Naive thymus-derived CD4-positive, alpha-beta T cell (primary cell): ENCODE measurements at places on chromosomes 1 and 21. TPM values are rescaled to one million over a fixed set of nuclear protein-coding genes. Genes with fewer than 3 reads are reported as not detected.

SPRR5 gene
- not detected in 2 replicates for total RNA-seq

RNU1-2 gene
- 3,877 TPM for total RNA-seq

FCRL5 gene
- total RNA-seq, result 3.8 TPM

CCNL2 gene
- total RNA-seq, result 238 TPM

TIE1 gene
- not detected for total RNA-seq

PLA2G2F gene
- not detected for total RNA-seq

RHOU gene
- 4.7 TPM for total RNA-seq

TRNP1 gene
- not detected for total RNA-seq

SLC25A24 gene
- 8.5 TPM for total RNA-seq

CA6 gene
- 0.54 TPM for total RNA-seq

SYTL1 gene
- total RNA-seq, result 172 TPM

GJA9 gene
- not detected in 2 replicates for total RNA-seq

SLAMF6 gene
- total RNA-seq, result 40.5 and 41.6 TPM in 2 replicates

FCRL4 gene
- not detected for total RNA-seq

IVL gene
- total RNA-seq, result not detected

RIPK4 gene
- total RNA-seq, result 0.30 TPM

- DNase-seq, result peak; percentile 23
- H3K4me1 ChIP-seq, result no peaks in the 10 kb centered on the region
- H3K4me3 ChIP-seq, result no peak overlapping the region
- no peak overlapping the region for H3K27ac ChIP-seq
Measured at GRCh38 chr1:119286587-119287181, 81.9 kb upstream of the HAO2 start.

DNA sequence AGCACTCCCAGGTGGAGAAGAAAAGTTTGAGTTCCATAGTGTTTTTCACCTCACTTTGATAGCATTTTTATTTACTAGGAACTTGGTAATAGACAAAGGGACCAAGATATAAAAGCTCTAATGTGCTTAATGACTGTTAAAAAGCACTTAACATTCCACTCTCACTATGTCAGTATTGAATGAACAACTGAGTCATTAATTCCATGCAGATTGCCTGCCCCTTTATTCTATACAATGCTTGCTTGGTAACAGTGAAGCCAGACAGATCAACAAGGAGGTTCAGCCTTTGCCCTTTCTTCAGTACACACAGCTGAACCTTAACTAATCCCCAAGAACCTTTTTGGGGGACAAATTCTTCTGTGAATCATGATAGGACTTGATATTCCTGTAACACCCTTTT lies 425.5 kb downstream of the NUF2 start:
- no peaks in the 10 kb centered on the region for H3K36me3 ChIP-seq
- no peak overlapping the region for H3K27ac ChIP-seq
- H3K4me1 ChIP-seq, result no peaks in the 10 kb centered on the region
- no peak for DNase-seq

DNA sequence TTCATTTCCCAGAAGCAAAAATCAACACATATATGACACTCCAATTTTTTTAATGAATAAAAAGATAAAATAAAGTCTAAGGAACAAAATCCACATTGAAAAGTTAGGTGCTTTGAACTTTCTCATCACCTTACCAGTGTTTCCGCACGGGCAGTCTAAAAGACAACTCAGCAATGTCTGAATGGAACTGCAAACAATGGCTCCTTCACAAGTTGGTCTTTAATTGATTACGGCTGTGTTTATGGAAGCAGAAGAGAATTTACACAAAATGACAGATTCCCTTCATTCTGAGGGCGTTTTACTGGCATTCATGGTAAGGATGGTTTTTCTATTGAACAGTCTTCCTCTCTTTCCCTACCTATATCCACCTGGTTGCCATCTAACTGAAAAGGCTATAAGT lies 65.0 kb upstream of the RNPC3 start:
- H3K4me3 ChIP-seq, result no peak overlapping the region
- no peak overlapping the region for H3K27ac ChIP-seq
- no peaks in the 10 kb centered on the region for H3K27me3 ChIP-seq
- H3K4me1 ChIP-seq, result no peaks in the 10 kb centered on the region
- H3K36me3 ChIP-seq, result no peaks in the 10 kb centered on the region

GRCh38 chr1:43879996-43880395 lies 53.6 kb upstream of the ARTN start:
- H3K36me3 ChIP-seq, result no peaks in the 10 kb centered on the region
- H3K4me1 ChIP-seq, result no peaks in the 10 kb centered on the region

- H3K36me3 ChIP-seq, result peaks cover 7% of the 10 kb centered on the region
- peaks cover 30% of the 10 kb centered on the region for H3K4me1 ChIP-seq
- H3K27me3 ChIP-seq, result no peaks in the 10 kb centered on the region
- no peak for DNase-seq
- peak overlapping the region; percentile 74 for H3K27ac ChIP-seq
Measured at GRCh38 chr1:226406401-226406881, 1.5 kb downstream of the PARP1 start.

- H3K4me3 ChIP-seq, result no peak overlapping the region
- no peak overlapping the region for H3K27ac ChIP-seq
- no peak for DNase-seq
- H3K4me1 ChIP-seq, result peaks cover 11% of the 10 kb centered on the region
Measured at GRCh38 chr1:32028746-32029145, 15.1 kb downstream of the KHDRBS1 start.

- peak overlapping the region; percentile 48 for H3K27ac ChIP-seq
- no peaks in the 10 kb centered on the region for H3K27me3 ChIP-seq
- no peaks in the 10 kb centered on the region for H3K36me3 ChIP-seq
- DNase-seq, result peak; percentile 89
- peak overlapping the region; percentile 88 for H3K4me3 ChIP-seq
Measured at GRCh38 chr1:167715157-167715999, 6.4 kb upstream of the MPZL1 start.

DNA sequence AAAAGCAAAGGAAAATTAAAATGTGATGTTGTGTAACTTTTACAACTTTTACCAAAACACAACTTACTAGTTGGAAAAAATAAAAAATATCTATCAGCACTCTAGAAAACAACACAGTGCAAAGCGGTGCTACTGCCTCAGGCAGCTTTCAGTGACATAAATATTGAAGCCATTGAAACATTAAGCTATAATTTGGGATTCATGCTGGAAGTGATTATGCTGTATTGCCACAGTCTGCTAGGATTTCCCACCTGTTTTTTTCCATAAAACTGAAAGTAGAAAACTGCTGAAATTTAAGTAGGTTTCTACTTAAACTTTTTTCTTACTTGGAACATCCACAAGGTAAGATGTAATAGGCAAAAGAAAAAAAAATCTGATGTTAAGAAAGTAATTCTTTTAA lies 674.4 kb downstream of the KCNT2 start:
- H3K4me3 ChIP-seq, result no peak overlapping the region
- H3K27me3 ChIP-seq, result no peaks in the 10 kb centered on the region
- H3K4me1 ChIP-seq, result no peaks in the 10 kb centered on the region
- no peaks in the 10 kb centered on the region for H3K36me3 ChIP-seq
- no peak overlapping the region for H3K27ac ChIP-seq
- DNase-seq, result no peak

GRCh38 chr1:194387531-194387930 lies 1201.1 kb upstream of the B3GALT2 start:
- no peak overlapping the region for H3K4me3 ChIP-seq
- no peak overlapping the region for H3K27ac ChIP-seq
- no peaks in the 10 kb centered on the region for H3K4me1 ChIP-seq
- no peak for DNase-seq

GRCh38 chr1:16956775-16957174 lies 23.6 kb downstream of the MFAP2 start:
- no peak for DNase-seq
- no peak overlapping the region for H3K4me3 ChIP-seq
- H3K4me1 ChIP-seq, result no peaks in the 10 kb centered on the region
- H3K27me3 ChIP-seq, result no peaks in the 10 kb centered on the region

GRCh38 chr1:71706029-71706671 lies 576.2 kb downstream of the NEGR1 start:
- no peaks in the 10 kb centered on the region for H3K36me3 ChIP-seq
- no peak for DNase-seq

DNA sequence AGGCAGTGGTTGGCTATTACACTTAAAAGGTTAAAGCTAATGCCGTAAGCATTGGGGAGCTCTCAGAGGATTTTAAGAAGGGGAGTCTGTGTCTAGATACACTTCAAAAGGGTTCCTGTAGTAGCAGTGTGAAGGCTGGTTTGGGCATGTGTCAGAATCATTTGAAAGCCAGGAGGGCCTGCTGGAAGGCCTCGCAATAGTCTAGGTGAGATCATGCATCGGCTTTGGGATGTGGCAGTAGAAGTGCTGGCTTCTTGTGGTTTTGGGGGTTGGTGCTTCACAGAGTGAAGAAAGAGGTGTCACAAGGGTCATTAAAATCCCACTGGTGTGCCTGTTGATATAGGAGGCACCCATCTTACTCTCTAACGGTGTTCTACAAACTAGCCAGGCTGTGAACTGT lies 85.7 kb downstream of the ST6GALNAC3 start:
- no peak overlapping the region for H3K27ac ChIP-seq
- no peaks in the 10 kb centered on the region for H3K27me3 ChIP-seq
- no peaks in the 10 kb centered on the region for H3K4me1 ChIP-seq

DNA sequence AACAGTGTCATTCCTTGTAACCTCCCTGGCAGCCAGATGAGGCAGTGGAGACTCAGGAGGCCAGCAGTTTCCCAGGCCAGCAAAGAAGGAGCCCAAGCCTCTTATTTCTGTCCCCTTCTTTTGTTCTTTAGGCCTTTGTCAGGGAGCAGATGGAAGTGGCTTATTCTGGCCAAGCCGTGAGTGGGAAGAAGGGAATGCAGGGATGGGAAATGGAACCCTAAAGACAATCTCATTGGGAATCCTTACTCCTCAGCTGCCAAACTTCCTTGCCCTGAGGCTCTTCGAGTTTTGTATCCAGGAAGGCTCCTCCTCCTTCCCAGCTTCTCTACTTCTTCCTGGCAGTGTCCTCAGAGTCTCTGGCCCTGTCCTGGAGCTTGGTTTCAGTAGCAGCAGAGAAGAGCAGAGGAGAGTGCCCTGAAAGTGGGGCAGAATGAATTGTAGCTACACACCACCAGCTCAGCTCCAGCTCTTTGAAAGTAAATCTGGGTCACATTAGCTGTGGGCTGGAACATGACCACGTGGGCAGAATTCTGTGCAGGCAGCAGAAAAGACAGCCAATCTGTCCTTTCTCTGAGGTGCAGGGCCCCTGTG lies 63.9 kb downstream of the NDUFS5 start:
- no peaks in the 10 kb centered on the region for H3K36me3 ChIP-seq
- H3K4me3 ChIP-seq, result no peak overlapping the region
- no peaks in the 10 kb centered on the region for H3K4me1 ChIP-seq
- no peak for DNase-seq
- H3K27me3 ChIP-seq, result no peaks in the 10 kb centered on the region

DNA sequence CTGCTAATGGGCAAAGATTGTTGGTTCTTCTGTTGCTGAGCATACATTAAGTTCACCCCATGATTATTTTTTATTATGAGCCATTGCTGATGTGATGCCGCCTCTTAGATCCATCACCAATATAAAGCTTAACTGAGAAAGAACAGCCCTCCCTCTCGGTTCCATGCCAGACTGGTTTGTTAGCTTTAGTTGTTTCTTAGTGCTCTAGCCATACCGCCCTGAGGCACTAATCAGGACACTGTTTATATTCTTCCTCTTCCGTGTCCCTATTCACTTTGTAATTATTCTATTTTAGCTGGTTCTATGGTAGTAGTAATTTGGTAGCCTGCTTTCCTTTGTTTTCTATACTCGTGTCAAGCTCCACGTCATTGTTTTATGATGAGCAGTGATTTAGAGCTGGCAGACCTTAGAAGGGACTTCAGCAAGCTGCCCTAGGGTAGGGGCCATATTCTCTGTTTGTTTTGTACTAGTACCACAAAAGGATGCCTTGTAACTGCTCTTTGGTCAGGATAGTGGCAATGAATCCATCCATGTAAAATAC lies 27.3 kb upstream of the PDPN start:
- no peaks in the 10 kb centered on the region for H3K36me3 ChIP-seq
- no peaks in the 10 kb centered on the region for H3K4me1 ChIP-seq
- H3K4me3 ChIP-seq, result no peak overlapping the region
- DNase-seq, result no peak
- no peaks in the 10 kb centered on the region for H3K27me3 ChIP-seq

DNA sequence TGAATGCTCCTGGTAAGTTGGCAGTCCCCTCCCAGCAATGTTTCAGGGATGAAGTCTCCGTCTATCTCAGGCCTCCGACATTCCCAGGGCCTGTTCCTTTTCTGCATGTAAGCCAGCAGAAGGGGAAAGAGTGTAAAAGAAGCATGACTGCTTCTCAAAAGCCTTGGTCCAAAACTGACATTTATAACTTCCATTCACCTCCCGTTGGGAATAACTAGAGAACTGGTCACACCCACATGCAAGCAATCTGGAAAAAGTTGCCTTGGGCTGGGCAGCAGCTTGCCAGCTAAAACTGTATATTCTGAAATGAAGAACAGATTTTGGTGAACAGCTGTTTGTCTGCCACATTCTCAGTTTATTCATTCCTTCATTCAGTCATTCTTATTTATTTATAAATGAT lies 24.2 kb upstream of the NPL start:
- H3K4me1 ChIP-seq, result no peaks in the 10 kb centered on the region
- no peak for DNase-seq
- no peak overlapping the region for H3K4me3 ChIP-seq

DNA sequence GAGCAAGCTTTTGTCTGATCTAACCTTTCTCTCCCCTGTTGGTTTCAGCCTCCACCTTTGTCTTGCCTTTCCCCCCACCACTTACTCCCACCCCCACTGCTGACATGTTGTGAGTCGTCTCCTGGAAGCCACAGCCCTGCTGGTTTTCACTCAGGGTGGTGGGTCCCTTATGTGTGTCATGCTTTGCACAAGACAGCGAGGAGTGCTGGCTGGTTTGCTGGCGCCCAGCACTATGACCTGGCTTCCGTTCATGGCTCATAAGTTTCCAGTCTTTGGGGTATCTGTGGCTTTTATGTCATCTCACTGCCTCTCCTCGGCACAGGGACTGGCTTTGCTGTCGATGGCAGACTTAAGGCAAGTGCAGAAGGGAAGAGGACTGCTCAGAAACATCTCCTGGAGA lies 177.7 kb downstream of the KIF26B start:
- no peaks in the 10 kb centered on the region for H3K4me1 ChIP-seq
- no peaks in the 10 kb centered on the region for H3K36me3 ChIP-seq
- no peaks in the 10 kb centered on the region for H3K27me3 ChIP-seq
- no peak overlapping the region for H3K4me3 ChIP-seq

DNA sequence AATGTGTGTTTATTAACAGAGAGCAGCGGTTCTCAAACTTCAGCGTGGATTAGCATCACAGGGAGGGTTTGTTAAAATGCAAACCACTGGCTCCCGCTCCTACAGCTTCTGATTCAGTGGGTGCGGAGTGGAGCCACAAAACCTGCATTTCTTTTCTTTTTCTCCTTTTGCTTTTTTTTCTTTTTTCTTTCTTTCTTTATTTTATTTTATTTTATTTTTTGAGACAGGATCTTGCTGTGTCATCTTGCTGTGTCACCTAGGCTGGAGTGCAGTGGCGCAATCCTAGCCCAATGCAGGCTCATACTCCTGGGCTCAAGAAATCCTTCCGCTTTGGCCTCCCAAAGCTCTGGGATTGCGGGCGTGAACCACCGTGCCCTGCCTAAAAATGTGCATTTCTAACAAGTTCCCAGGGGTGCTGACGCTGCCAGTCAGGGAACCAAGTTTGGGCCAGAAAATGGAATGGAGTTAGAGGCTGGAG lies 20.9 kb upstream of the SLC1A7 start:
- H3K27ac ChIP-seq, result no peak overlapping the region
- no peaks in the 10 kb centered on the region for H3K36me3 ChIP-seq
- no peaks in the 10 kb centered on the region for H3K4me1 ChIP-seq
- H3K27me3 ChIP-seq, result no peaks in the 10 kb centered on the region
- no peak overlapping the region for H3K4me3 ChIP-seq
- DNase-seq, result no peak
